ENCODE measurements at places on chromosomes 16 and 17.

- DNase-seq: no peak
Measured at GRCh38 chr17:7557147-7557764, 1.3 kb upstream of the TNFSF13 start.

GRCh38 chr17:83083368-83084201, 4.2 kb downstream of the METRNL start:
- DNase-seq: peak; percentile 76

DNA sequence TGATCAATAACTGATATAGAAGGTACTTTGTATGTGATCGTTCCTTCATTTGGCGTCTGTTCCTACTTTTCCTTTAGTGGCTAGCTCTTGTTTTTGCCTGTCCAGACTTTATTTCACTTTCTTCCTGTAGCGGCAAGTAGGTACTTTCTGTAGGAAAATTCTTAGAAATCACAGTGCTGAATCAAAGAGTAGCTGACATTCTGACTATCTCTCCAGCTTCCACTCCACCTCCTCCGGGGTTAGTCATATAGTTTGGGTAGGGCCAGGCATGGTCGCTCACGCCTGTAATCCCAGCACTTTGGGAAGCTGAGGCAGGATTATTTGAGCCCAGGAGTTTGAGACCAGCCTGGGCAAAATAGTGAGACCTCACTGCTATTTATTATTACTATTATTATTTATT, 29.9 kb upstream of the PAFAH1B1 start:
- no peak for DNase-seq

DNA sequence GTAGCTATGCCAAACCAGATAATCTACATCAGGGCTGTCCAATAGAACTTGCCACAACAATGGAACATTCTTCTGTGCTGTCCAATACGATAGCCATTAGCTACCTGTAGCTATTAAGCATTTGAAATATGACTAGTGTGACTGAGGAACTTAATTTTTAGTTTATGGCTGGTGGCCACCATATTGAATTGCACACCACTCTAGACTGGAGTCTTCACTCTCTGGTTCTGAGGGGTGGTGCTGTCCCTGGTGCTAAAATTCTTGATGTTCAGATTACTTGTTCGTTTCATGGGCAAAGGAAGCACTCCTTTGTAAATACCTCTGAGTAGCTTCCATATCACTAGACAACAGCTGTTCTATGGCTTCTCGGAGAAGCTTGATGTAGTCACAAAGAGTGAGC, 296.6 kb downstream of the NPIPA8 start:
- DNase-seq: no peak

- no peak for DNase-seq
Measured at GRCh38 chr16:76964464-76965154, 226.4 kb upstream of the MON1B start.

DNA sequence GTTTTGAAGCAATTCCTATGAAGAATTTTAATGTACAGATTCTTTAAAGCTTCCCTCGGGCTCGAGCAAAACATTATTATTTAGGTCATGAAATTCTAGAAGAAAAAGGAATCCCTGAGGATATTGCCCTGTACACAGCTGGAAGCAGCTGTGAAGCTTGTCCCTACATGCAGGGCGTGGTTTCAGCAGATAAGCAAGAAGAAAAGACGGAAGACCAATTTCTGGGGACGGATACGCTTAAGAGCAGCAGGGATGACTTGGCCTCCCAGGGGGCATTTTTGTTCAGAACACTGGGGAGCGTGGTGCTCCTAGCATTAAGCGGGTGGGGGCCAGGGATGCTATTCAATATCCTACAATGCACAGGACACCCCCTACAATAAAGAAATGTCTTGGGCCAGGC, 34.3 kb downstream of the LITAF start:
- DNase-seq: no peak

- no peak for DNase-seq
Measured at GRCh38 chr17:67867591-67867990, 42.3 kb downstream of the BPTF start.

- peak; percentile 24 for DNase-seq
Measured at GRCh38 chr16:46859719-46860152, 24.4 kb upstream of the GPT2 start.

DNA sequence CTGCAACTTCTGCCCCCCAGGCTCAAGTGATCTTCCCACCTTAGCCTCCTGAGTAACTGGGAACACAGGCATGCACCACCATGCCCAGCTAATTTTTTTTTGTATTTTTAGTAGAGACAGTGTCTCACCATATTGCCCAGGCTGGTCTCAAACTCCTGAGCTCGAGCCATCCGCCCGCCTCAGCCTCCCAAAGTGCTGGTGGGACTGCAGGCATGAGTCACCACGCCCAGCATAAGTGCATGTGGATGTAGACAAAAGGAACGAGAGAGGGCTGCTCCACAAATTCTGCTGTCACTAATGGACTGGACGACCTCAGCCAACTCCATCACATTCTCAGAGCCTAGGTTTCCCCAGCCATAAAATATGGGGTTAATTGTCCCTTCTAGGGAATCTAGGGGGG, 7.7 kb upstream of the SP2 start:
- DNase-seq: no peak

DNA sequence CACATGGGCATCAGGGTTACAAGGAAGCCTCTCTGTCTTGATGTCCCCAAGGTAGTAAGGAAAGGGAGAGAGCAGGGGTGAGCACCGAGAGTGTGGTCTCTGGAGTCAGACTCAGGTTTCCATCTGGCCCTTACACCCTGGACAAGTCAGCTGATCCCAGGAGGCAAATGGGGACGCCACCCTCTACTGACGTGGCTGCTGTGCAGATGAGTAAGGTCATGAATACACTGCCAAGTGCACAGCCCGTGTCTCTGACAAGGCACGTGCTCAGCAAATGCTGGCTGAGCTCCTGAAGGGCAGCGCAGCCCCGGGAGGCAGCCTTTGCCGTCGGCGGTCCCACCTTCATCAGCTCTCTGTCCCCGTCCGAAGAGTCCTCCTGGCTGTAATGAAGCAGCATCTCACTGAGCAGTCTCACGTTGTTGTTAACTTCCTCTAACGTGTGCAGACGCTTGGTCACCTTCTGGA, 19.4 kb downstream of the GGA3 start:
- no peak for DNase-seq

DNA sequence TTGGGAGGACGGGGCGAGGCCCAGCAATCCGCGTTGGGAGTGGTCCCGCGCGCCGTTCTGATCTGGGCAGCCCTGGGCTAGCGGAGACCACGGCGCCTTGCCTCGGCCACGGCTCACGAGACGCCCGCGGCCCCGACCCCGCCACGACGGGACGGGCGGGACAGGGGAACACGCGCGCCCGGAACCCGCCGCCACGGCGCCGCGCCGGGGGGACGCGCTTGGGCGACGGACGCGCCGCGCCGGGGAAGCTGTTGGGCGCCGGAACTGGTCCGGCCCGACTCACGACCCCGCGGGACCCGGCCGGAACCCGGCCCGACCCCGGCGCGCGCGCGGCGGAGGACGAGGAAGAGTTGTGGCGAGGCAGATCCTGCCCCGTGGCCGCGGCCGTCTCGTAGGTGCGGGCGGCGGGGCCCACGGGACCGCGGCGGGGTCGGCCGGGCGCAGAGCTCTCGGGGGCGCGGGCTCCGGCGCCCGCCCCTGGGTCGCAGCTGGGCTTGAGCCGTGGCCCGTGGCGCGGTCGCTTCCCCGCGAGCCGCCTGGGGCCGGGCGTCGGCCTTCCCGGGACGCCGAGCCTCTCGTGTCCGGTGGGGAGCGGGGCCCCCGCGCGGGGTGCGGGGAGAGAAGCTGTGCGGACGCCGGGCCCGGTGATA, at the start of gene ACSF3:
TSS of gene ACSF3 (plus strand) at position 251 of the 650 bp plus-strand sequence. CDS start 6,830 bp downstream, outside the sequence.
- peak; percentile 79 for DNase-seq

GRCh38 chr17:66126231-66126630, 65.7 kb downstream of the CEP112 start:
- DNase-seq: no peak

DNA sequence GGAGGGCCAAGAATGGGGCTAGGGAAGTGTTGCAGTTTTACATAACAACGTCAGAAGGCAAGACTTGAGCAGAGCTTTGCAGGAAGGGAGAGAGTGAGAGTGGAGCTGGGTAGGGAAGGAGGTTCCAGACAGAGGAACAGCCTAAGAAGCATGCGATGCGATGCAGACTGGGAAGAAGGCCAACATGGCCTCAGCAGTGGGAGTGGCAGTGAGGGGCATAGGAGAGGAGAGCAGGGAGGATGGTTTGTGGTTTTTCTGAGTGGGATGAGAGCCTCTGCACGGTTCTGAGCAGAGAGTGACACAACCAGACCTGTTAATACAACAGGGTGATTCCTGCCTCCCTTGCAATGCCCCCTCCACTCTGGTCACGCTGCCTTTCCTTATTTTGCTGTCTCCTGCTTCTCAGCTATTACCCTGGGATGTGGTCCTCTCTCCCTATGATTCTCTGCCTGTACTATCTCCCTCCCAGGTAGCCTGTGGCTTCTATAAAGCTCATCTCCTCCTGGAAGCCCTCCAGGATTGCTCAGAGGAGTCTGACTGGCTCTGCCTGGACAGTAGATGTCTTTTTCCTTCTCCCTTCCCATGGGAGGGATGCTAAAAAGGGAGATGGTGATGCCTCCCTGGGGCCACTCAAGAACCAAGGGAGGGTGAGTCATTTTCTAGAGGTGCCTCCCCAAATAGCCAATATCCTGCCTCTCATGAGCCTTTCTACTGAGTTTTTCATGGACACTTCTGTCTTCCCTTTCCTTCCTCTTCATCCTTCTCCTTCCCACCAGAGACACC, 38.7 kb upstream of the NGFR start:
- no peak for DNase-seq

DNA sequence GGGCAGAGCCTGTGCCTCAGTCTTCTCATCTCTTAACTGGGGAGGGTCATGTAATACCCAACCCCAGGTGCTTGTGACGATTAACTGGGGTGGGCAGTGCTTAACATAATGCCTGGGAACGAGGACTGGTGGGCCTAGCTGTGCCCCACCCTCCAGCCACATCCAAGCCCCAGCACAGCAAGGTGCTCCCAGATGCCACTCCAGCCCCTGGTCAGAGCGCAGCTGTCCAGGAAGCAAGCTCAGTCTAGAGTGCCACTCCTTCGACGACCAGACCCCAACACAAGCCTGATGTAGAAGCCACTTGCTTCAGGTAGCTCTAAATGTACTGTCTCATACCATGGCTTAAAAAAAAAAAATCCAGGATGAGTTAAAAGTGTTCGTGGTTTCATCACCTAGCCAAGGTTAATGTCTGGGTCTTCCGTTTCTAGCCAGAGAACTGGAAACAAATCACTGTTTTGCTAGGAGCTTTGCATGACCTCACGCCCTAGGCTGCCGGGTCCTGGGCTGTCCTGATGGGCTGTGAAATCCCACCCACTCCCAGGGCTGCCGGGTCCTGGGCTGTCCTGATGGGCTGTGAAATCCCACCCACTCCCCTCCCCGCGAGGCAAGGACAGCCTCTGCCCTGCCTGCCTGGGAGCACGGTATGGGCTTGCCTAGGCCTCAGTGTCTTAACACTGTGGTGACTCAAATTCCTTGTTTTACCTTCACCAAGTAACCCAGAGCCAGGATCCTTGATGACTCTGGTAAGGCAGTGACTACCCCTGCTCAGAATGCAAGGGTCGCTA, 7.7 kb downstream of the MIEF2 start:
- no peak for DNase-seq

GRCh38 chr17:35243561-35244340, 879 bp downstream of the SLFN5 start:
- peak; percentile 82 for DNase-seq

DNA sequence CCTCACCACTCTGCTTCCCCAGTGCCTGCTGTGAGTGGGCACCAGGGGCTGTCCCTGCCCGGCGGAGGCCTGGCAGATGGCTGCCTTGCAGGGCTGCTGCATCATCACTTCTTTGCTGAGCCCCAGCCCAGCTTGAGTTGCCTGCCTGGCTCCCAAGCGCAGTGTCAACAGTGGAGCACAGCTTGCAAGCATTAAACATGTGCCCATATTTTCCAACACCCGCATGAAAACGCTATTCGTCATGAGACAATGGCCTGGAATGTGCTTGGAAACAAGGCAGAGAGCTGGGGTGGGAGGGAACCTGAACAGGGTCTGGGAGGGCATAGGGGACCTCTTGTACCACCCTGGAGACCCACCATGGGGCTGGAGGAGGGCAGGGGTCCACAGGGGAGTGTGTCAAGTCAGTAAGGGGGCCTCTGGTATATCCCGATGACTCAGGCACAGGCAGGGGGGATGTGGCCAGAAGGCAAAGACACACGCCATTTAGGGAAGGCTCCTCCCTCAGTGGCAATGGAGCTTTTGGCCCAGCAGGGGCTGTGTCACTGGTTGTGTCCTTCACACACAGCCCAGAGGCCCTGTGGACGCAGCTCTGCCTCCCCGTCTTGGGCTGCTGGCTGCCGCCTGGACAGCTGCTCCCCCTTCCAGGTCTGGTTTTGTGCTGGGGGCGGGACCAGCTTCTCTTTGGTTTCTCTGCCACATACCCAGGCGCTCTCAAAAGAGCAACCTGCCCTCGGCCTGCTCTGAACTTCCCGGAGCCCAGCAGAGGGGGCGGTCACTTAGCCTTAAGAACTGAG, 17.4 kb upstream of the MTSS2 start:
- DNase-seq: no peak

GRCh38 chr16:31467151-31467773, 4.7 kb upstream of the TGFB1I1 start:
- DNase-seq: no peak

DNA sequence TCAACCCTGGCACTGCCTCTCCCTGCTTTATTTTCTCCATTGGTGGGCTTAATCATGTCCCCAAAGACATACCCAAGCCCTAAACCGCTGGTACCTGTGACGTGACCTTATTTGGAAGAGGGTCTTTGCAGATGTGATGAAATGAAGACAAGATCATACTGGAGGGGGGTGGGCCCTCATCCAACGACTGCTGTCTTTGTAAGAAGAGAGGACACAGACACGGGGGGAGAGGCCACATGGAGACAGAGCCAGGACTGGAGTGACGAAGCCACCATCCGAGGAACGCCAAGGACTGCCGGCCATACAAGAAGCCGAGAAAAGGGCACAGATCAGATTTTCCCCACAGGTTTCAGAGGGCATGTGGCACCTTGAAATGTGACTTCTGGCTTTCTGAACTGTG, 62.5 kb downstream of the C16orf95 start:
- no peak for DNase-seq

GRCh38 chr16:52184336-52184735, 362.6 kb downstream of the TOX3 start:
- no peak for DNase-seq

DNA sequence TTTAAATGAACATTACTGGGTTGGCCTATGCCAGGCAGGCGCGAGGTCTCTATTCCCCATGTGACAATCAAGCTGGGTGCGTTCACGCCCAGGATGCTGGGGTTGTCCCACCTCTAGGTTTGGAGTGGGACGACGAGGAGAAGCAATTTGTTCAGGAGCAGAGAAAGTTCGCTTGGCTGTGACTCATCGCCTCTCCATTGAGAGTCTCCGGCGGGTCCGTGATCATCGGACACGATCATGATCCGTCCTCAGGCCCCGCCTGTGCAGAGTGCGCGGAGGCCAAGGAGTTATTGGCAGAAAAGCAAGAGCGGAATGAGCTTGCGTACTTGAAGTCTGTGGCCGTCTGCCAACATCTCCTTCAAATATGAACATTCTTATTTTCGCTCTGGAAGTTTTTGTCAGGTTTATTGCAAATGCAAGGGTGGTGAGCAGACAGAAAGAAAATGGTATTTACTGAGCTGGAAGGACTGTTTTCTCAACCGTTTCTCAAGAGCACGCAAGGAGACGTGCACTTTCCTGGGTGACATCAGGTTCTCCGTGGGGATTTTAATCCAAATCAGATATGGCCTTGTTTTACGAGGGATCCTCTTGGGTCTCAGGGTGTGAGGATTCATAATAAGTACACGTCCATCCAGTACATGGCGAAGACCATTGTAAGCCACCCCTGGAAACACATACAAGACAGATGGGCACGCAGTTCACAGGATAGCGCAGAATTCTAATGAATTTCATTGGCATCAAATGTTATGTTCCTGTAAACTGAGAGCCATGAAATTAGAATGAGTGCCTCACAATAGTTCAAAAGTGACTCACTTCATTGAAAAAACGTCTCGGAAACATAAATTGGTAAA, 70.1 kb upstream of the CREBBP start:
- DNase-seq: no peak

Data from activated naive CD4-positive, alpha-beta T cell treated with anti-CD3 and anti-CD28 coated beads, Interleukin-2, amount 50 U/mL, for 72 hours (primary cell).